NCI-H1694 treated with DMSO at 0.1 percent for 48 hours (cell line): ENCODE measurements at places on chromosomes 4 and X.

DNA sequence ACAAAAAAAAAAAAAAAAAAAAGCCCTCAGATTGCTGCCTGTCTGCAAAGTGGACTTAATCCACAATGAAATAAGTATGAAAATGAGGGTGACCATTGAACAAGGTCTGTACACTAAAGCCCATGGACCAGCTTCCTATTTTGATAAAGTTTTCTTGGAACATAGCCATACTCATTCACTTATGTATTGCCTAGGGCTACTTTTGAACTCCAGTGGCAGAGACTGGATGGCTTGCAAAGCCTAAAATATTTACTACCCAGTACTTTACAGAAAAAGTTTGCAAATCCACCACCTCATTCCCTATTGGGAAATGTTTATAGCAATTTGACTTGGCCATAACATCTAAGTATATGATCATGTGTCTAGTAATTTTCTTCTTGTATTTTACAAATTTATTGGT lies 481.7 kb downstream of the NAF1 start:
- no peak for DNase-seq

DNA sequence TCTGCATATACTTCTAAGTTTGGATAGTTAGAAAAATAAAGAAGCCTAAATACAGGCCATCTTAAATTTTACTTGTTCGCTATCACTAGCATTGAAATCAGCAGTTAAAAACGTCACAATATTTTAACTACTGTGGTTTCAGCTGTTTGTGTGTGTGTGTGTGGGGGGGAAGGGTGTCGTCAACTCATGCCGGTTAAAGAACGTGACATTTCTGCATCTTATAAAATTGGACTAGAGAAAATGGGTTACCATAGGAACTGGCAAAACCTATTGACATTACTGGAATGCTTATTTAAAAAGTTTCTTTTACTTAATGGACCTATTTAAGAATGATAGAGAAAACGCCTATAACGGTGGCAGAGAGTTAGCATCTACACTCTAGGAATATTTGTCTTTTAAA lies 1.2 kb upstream of the CNKSR2 start:
- no peak for DNase-seq

- no peak for DNase-seq
Measured at GRCh38 chr4:133188433-133189146, 39.5 kb downstream of the PCDH10 start.

DNA sequence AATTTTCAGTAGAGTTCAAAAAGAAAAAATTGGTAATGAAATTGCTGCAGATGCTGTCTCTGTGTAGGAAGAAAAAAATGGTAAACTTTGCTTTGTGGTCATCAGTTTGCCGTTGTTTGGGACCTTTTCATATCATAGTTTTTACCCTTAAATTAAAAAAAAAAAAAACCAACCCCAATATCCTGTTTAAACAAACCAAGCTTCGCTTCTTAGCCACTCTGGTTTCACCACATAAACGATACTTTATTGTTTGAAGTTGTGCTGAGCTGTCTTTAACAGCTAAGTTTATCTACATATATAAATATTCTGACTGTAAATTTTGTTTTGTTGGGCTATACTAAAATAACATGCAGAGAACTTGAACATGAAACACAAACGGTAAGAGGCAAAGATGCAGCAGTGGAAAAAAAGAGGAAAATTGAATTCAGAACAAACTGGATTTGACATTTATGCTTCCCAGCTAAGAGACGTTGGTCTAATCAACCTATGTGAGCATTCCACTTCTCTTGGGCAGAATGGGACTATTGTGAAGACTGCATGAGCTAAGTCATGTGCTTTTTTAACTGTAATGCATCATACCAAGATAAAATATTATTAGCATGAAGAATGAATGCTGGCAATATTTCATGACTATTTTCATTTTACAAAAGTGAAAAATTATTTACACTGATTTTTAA lies 15.7 kb upstream of the H2AZ1 start:
- DNase-seq = no peak

GRCh38 chr4:154044742-154045485 lies 256.0 kb upstream of the SFRP2 start:
- DNase-seq = no peak

DNA sequence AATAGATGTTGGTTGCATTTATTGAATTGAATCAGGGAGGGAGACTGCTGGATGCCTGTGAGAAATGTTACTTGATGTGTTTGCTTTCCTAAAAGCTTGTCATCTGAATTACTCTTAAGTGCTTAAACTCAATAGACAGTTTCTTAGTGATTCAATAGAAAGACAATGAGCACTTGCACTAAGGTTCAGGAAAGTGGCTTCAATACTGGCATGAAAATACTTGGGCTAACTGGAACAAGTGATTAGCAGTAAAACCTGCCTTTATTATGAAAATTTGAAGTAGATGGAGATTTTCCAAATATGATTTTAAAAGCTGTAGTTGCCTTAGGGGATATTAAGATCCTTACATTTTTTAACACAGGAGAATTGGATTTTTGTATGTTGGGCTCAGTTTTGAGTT lies 123.3 kb downstream of the RNF150 start:
- no peak for DNase-seq

- peak; percentile 68 for DNase-seq
Measured at GRCh38 chrX:40651620-40652223, 4.4 kb upstream of the CXorf38 start.

- no peak for DNase-seq
Measured at GRCh38 chr4:127143460-127144195, 489.1 kb upstream of the INTU start.

DNA sequence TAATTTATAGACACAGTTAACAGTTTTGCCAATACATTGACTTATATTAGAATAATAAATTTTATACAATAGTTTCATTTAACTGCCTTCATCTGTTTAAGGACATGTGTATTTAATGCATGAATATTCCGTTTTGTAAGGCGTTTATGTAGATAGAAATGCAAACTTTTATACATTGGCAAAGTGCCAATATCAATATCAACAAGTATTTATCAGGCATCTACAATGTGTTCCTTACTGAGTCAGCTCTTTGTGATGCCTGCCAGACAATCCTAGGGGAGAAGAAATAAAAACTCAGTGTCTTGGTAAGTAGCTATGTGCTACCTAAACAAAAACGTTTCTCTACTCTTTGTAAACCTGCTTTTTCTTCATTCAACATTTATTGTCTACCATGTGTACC lies 1142.2 kb downstream of the C4orf33 start:
- DNase-seq = no peak

GRCh38 chrX:134660627-134661026 lies 2.4 kb upstream of the PLAC1 start:
- no peak for DNase-seq

GRCh38 chr4:113436360-113436759 lies 325.2 kb downstream of the CAMK2D start:
- peak; percentile 22 for DNase-seq
